ENCODE measurements at places on chromosomes 5 and 9.

GRCh38 chr9:132588098-132588497 lies 5.7 kb downstream of the BARHL1 start:
- no peak for DNase-seq

DNA sequence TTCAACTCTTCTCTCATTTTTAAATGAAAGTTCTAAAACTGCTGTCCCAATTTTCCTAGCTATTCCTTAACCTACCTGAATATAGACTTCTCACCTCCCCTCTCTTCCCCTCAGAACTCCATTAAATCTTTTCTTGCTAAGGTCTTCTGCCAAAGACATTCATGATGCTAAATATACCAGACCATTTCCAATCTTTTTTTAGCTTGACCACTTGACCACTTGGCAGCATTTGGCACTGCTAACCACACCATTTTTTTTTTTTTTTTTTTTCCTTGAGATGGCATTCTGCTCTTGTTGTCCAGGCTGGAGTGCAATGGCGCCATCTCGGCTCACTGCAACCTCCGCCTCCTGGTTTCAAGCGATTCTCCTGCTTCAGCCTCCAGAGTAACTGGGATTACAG lies 3.6 kb upstream of the ZNF131 start:
- DNase-seq = no peak

DNA sequence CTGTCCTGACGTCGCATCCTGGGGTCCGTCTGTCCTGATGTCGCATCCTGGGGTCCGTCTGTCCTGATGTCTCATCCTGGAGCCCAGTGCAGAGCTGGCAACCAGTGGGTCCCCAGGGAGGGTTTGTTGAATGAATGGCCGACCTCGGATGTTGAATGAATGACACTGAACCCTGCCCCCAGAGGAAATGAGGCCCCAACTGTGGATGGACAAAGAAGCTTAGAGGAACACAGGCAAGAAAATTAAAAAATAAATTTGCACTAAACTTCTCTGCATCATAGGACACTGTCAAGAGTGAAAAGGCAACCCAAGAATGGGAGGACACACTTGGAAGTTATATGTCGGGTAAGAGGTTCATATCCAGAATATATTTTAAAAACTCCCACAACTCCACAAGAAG lies 47.7 kb upstream of the NOTCH1 start:
- DNase-seq = no peak

DNA sequence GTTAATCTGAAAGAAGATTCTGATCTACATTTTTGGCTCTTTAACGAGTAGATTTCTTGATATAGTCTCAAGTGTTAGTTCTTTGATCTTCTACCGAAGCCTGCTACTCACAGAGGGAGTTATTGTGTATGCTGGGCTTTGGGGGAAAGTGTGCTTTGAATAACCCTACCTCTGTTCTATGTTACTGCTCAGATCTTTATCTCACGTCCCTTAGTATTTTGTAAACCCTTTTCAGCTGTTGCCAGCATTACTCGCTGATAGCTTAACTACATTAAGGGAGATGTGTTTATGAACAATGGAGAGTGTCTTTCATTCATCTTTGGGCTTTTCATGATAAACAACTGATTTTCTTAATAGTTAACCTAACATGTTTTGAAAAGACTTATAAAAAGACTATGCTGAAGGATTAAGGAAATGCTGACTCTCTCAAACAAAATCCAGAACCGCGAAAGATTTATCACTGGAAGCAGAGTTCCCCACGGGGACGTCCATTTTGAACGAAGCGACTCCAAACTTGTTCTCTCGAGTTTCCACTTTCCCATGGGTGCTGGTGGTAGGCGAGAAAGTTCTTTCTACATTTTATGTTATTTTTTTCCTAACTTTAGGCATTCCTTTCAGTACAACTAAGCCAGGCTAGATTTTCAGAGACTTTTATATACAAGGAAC lies 27.9 kb upstream of the ALDH1A1 start:
- no peak for DNase-seq

GRCh38 chr5:77064040-77064439 lies 23.0 kb downstream of the ZBED3 start:
- no peak for DNase-seq

DNA sequence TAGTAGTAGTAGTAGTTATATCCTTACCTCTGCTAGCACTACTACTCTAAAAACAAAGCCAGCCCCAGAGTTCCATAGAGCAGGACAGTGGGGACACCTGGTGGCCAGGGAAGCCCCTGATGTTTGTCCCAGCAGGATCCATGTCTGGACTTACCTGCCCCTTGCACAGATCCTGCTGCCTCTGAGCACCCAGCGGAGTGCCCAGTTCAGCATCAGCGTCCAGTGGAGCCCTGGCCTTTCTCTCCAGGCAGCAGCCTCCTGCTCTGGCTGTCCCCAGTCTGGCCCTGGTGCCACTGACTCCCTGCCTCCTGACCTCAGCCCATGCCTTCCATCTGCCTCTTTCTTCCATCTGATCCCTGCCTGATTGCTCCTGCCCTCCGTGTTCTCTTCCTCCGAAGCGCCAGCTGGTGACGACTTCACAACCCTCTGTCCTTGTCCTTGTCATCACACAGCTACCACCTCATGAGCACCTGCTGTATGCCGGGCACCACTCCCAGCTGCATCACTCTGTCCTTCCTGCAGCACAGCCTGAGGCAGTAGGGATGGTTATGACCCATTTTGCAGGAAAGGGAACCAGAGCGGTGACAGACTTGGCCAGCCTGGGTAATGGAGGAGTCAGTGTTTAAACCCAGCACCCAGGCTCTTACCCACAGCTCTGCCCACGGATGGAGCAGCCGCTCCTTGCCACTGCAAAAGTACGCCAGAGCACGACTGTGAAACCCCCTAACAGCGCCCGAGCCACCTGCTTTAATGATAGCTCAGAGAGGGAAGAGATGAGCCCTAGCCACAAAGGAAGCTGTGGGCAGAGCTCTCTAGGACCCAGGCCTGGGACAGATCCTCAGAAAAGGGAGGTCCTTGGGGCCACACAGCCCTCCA lies 11.5 kb downstream of the SARDH start:
- DNase-seq = peak; percentile 52

- DNase-seq = no peak
Measured at GRCh38 chr9:123356851-123357742, 1.1 kb downstream of the CRB2 start.

GRCh38 chr5:113105693-113106280 lies 129.2 kb downstream of the DCP2 start:
- no peak for DNase-seq

- no peak for DNase-seq
Measured at GRCh38 chr5:40653221-40654022, 26.3 kb upstream of the PTGER4 start.

GRCh38 chr9:104240890-104241289 lies 146.8 kb downstream of the SMC2 start:
- no peak for DNase-seq

GRCh38 chr9:33426843-33427293 lies 20.5 kb downstream of the AQP3 start:
- DNase-seq = no peak

DNA sequence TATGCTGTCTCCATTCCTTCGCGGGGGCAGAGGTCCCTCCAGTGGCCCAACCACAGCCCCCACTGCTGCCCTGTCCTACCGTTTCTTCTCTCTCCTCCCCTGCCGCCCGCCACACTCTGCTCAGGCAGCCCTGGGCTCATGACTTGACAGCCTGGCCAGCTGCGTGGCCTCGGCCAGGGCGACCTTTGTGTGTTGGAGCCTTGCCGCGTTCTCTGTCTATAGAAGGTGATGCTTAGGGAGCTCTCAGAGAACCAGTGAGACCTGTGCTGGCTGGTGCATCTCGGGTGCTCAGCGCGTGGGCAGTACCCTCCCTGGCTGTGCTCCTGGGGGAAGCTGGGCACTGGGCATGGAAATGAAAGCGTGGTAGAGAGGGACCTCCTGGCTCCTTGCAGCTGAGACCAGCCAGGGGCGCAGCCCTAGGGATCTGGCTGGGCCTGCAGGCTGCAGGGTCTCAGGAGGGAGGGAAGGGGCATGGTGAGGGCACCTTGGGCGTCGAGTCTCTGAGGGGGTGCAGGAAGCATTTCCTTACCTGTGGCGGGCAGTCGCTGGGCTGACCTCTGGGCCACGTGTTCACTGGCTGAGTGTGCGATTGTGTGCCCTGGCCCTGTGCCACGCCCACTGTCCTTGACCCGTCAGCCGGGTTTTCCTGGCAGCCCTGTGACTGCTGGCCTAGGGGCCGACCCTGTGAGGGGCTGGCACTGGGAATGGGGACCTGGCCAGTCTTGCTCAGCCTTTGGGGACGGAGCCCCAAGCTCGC lies 50.3 kb downstream of the RXRA start:
- DNase-seq = no peak

- DNase-seq = no peak
Measured at GRCh38 chr9:114602620-114603019, 8.5 kb upstream of the TMEM268 start.

DNA sequence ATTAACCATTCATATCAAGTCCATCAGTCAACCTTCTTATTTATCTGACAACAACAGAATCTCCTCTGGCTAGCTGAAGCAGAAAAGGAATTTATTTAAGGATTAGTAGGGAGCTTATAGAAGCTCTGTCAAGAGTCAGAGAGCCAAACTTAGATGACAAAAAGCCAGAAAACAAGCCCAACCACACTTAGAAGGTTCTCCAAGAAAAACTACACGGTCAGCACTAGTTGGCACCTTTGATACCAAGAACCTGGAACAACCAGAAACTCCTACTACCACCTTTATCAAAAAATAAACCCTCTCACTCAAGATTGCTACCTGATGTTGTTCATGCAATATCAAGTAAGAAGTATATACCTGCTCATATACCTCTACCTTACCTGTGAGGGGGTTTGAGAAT lies 36.9 kb downstream of the RANBP6 start:
- DNase-seq = no peak

- no peak for DNase-seq
Measured at GRCh38 chr5:174729075-174729680, 4.8 kb downstream of the MSX2 start.

- no peak for DNase-seq
Measured at GRCh38 chr5:107640568-107640967, 30.2 kb downstream of the EFNA5 start.

- DNase-seq = no peak
Measured at GRCh38 chr5:14145435-14146334, 2.5 kb downstream of the TRIO start.

DNA sequence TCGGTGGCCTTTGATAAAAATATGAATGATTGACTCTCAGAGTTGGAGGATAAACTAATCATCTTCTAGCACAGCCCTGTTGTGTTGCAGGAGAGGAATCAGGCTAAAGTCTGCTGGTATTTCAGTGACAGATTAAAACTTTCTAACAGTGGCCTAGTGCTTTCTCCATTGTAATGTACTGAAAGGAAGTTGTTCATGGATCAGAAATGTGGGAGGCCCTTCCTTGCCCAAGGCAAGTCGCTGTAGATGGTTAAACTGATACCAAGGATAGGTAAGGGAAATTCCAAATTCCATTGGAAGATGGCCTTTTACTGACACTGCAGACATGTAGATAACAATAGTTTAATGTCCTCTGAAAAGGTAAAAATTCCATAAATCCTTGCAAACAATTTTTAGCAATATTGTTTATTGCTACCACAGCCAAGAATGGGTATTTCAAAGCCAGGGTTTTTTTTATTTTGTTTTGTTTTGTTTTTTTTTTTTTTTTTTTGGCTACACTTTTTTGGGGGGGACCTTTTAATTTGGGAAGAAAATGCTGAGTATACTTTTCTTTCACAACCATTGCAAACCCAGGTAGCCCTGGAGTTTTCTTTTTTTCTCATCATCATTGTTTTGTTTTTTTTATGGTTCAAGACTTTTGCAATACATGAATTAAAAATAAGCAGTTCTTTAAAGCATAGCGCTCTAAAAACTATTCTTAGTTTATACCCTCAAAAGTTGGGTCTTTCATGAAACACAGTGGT lies 35.5 kb downstream of the WDR36 start:
- DNase-seq = no peak

- no peak for DNase-seq
Measured at GRCh38 chr9:94181408-94182181, 77.5 kb upstream of the ZNF169 start.

DNA sequence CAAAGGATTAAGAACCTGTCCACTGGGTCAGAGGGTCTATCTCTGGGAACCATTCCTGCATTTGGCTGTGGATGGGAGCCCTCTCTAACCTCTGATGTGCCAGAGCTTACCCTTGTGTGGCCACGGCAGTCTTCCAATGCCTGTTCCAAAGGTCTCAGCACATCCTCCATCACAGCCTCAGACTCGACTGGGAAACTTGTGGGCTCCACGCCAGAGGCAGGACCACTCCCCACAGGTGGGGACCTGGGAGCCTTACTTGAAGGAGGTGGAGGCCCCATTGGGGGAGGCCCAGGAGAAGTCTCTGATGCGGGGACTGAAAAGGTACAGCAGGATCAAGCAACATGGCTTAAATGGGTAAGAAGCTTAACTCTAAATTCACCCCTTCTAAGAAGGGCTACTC lies 4.4 kb downstream of the EIF4EBP3 start:
- DNase-seq = no peak

DNA sequence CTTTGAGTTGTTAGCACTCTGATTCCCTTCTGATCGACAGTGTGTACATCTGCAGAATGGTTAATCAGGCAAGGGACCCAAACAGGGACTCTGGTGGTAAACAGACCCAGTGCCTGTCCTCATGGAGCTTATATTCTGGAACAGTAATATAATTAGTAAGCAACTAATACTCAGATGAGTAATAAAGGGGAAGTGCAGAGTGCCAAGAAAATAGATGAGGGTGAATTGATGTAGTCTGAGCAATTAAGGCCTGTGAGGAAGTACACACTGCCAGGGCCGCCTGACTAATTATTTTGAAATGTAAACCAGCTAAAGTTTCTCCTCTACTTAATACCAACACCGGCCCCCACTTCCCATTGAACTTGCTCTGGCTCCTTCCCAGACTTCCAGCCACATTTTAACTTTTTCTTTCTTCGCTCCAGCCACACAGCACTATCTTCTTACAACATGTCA lies 4.2 kb downstream of the DHX29 start:
- DNase-seq = no peak

DNA sequence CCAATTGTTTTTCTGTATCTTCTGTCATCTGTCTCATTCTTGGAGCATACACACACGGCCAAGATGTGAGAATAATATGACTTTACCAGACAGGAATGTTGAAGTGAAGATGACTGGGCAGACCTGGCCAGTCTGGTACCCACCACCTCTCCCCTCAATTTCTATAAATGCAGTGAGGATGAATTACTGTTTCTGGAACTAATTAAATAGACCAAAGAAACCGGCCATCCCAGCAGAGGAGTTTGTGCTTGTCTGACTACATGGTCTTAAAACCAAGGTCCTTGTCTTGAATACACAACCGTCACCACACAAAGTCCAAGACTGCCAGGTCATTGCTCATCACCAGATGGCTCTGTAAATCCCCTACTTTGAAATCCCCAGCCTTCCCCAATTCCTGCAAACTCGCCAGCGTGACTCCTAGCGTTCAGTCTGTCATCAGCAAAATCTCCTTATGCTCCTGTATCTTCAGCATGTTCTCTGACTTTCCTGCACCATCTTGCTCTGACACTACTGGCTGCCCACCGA lies 147.2 kb downstream of the PDE4D start:
- no peak for DNase-seq

Measured in central memory CD8-positive, alpha-beta T cell (primary cell).